Activated CD4-positive, CD25-positive, alpha-beta regulatory T cell treated with anti-CD3 and anti-CD28 coated beads, Interleukin-2, amount 50 U/mL, for 72 hours (primary cell): ENCODE measurements at places on chromosomes 5 and 9.
A peak's percentile ranks its signal among the peaks of the same experiment; 100 is the strongest.

GRCh38 chr5:123450114-123450513 is 26.9 kb upstream of the CEP120 start:
- DNase-seq = no peak

- no peak for DNase-seq
Observed at GRCh38 chr5:102286476-102286875, 9.6 kb downstream of the SLCO4C1 start.

DNA sequence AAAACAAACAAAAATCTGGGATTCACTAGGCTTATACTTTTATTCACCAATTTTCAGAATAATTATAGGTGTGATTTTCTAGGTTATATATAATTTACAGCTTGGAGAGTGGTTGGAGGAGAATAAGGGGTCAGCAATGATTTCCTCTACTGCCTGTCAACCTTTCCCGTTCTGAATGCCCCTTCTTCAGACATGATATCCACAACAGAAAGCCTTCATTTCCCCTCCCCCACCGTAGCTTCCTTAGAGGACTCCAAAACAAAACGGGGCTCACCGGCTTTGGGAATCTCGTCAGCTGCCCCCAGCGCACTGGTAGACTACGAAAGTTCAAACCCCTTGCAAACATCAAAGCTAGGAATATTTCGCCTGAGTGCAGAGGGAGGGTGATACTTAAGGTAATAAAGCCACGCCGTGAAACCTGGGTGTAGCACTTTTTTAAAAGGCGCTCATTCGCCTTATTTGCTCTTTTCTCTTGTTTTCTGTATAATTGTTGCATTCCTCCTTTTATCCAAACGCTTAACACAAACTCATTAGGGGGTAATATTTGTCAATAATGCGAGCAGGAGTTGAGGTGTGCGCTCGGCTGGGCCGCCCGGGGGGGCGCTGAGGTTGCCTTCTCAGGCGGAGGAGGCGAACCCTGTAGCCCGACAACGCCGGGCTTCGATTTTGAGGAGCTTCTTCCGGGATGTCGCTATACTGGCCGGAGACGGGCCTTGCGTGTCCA is 2.4 kb downstream of the OTP start:
- DNase-seq = no peak

DNA sequence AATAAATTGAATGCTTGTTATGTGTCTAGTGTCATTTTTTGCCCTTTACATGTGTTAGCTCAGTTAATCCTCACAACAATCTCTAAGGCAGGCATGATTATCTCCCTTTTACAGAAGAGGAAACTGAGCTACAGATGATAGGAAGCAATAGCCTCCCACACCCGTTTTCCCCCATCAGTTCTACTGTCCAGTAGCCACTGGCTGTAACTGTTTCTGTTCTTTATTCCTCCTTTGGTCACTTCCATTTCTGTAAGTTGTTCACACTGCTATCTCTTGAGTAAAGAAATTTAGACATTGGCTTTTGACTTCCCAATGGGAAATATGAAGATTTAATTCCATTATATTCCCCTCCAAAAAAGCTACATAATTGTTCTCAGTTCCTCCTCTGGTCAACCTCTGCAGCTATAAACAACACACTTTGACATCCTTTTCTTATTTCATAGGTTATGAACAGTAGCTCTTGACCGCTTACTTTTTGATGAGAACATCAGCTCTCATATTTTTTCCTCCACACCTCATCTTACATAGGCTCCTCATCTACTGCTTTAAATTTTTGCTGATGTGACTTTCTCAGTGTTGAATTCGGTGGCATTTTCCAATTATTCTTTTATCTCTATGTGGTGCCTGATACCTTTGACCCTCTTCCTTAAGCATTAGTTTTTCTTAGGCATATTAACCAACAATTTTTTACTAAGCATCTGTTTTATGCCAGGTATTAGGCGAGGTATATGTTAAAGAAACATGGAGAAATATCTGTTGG is 21.4 kb downstream of the SPZ1 start:
- no peak for DNase-seq

GRCh38 chr5:176851871-176852658 is 41.7 kb downstream of the UNC5A start:
- DNase-seq = no peak

DNA sequence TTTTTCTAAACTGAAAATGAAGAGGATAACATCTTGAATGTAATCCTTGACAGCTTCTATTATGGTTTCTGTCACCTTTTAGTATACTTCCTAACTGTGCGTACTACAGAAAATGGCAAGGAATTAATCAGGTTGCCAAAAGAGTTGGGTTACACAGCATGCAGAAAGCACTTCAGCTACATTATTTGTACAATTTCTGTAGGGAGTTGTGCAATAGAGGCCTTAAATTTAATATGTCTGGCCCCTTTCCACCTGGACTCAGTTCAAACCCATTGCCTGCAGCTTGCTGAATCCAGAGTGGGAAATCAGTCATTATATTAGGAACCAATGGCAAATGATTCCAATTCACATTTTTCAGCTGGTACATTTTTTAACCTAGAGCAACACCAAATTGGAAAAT is 549.7 kb downstream of the CSNK1G3 start:
- DNase-seq = no peak

DNA sequence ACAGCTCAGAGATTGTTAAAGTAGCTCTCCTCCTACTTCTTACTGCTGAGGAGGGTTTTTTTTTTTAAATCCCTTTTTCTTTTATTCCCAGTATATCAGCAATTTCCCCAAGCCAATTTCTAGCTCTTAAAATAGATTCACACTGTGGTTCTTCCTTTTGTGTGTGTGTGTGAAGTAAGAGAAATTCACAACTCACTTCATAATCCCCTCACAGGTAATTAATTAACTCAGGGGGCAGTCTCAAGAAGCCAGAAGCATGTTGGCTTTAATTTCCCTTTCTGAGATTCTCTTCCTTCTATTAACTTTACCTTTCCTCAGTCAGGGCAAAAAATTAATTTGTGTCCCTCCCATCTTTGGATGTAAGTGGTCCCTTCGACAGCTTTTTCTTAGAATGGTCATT is 71.0 kb upstream of the HMHB1 start:
- DNase-seq = no peak

- DNase-seq = no peak
Observed at GRCh38 chr9:104700306-104700705, 6.0 kb downstream of the OR13D1 start.

DNA sequence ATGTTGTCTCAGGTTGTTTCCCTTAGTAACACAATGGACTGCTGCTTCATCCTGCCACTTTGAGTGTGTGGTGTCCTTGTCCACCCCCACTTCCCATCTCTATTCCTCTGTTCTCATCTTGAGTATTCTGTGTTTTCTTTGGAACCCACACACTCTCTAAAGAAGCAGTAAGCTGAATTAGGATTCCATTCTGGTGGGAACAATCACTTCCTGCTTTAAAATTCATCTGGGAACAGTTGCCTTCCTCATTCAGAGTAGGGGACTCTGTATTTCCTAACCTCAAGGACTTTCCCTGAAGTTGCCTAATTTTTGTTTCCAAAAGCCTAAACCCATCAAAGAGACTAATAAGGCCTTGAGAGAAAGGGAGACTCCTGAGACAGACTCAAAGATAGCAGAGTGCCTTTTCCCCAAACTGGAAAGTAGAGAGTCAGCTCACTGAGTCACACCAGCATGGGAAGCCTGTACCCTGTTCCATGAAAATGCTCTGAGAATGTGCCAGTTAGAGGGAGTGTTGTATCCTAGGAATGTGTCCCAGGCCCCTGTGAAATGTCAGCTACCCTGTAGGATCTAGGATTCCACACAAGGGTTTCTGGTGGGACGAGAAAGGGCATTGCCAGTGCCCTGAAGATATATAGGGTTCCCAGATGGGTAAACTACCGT is 63.6 kb downstream of the CCDC192 start:
- DNase-seq = no peak

GRCh38 chr5:103393101-103393754 is 134.7 kb downstream of the MACIR start:
- DNase-seq = no peak

DNA sequence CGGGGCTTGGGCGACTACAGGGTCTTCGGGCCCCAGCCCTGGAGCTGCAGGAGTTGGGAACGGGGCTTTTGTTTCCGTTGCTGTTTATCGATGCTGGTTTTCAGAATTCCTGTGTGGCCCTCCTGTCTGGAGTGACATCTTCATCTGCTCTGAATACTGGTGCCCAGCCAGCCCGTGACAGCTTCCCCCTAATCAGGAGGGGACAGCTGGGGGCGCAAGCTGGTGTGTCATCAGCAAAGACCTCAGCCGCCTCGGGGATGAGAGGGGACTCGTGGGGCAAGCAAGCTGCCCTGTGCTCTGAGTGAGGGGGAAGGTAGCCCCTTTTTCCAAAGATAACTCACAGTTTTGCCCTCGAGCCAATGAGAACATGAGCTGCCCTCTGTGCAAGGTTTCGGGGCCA is 110.7 kb downstream of the RXRA start:
- DNase-seq = no peak

GRCh38 chr5:88676637-88677375 is 206.2 kb downstream of the MEF2C start:
- no peak for DNase-seq

DNA sequence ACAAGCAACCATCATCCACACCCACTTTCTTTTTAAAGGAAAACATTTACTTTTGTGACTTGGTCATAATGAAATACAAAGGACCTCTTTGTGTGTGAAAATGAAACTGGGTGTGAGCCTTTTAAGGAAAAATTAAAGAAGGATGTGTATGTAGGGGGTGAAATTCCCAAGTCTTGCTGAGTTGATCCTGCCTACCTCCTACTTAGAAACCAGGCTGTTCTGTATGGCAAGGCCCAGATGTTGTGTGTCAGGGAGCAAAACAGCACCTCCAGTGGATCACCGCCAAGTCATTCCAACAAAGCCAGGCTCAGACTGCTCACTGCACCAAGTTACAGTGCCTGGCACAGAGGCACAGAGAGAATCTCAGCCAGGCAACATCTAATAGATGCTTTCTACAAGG is 198.5 kb upstream of the FBN2 start:
- DNase-seq = no peak

DNA sequence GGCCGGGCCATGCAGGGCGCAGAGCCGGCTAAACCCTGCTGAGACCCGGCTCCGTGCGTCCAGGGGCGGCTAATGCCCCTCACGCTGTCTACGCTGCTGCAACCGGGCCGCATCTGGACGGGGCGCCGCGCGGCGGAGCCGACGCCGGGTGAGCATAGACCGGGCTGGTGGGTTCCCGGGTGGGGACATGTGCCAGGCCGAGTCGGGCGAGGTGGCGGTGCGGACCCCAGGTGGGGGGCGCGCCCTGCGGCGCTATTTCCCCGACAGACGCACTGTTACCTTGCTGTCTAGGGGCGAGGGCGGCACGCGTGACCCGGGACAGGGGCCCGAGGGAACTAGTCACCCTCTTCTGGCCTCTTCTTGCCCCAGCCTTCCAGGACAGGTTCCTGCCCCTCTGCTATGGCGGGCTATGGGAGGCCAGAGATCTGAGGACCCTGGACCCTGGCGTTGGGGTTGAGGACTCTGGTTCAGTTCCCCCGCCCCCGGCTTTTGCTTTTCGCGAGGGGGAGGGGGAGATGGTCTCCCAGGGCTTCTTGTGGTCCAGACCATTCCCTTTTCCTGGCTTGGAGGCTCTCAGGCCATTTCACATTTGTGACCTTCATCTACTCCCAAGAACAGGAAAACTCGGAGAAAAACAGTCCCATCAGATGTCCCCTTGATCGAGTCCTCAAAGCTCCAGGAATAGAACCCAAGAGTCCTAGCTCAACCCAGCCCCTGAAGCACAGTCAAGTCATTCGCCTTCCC is 536 bp downstream of the SLC27A4 start:
- peak; percentile 39 for DNase-seq

DNA sequence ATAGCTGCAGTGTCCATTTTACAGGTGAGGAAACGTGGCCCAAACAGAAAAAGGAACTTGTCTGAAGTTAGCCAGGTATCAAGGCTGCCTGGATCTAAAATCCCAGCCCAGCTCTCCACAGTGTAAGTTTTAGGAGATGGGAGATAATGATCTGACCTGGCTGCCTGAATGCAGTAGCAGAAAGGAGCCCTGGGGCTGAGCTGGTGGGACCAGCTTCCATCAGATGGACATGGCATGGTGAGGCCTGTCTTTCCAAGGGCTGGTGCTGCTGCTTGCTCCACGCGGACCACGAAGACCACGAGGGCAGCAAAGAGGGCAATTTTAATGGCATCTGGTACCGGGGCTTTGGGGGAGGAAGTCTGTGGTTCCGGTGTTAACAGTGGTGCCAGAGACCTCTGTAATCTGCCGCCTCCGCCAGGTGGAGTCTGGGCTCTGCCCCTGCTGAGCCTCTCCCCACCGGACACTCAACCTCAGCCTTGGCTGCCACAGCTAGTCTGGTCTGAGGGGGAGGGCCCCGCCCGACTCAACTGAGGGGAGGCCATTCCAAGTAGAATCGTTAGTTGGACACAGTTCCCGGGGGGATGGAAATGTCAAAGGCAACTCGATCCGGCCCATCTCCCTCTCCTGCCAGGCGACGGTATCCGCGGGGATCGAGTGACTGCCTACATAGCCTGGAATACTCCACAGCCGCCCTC is 650 bp downstream of the MYORG start:
- DNase-seq = peak; percentile 52

DNA sequence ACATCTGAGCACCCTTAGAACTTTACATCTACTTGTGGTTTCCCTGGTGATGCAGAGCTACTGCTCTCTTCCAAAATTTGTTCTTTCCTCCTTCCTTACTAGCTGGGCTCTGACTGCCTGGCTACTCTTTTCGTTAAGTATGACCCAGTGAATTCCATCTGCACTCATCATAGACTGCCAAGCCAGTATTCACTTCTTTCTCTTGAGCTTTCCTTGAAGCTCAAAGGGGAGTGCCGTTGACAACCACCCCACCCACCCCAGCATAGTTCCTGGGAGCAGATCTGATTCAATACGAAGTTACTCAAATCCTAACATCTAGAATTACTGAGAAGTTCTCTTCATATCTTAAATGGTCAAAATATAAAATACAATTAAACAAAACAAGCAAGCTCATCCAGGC is 190.5 kb downstream of the ADAMTS12 start:
- DNase-seq = no peak

- no peak for DNase-seq
Observed at GRCh38 chr9:2787065-2787464, 56.8 kb downstream of the PUM3 start.

GRCh38 chr9:134858051-134858841 is 22.4 kb upstream of the FCN2 start:
- DNase-seq = no peak

- DNase-seq = no peak
Observed at GRCh38 chr5:104611135-104611767, 1048.7 kb upstream of the NUDT12 start.
